Thoracic aorta (tissue), 2 donors: ENCODE measurements at places on chromosomes 6 and 20.
A peak's percentile ranks its signal among the peaks of the same experiment; 100 is the strongest.

DNA sequence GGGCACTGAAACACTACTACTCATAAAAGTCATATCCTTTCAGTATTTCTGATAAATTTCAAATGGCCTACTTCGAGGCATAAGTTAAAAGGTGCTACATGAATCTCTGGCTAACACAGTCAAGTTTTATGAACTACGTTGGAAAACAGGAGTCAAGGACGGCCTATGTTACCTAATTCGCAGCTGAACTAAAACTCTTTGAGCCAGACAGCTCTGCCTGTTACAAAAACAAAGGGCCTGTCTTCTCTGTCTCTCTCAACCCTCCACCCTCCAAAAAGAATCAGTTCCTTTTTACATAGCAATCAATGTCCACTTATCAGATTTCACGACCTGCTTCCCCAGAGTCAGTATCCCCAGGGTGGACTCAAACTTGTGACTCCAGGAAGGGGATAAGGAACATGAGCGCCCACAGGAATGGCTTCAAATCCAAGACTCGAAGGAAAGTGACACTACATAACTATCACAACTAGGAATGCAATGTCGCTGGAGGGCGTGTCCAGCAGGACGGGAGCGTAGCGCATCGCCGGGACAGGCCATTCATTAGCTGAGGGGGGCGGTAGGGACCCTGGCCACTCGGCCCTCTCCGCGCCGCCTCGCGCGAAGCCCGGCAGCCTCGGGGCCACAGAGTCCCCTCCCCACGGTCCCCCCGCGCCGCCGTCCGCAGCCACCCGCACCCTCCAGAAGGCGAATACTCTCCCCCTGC lies 591 bp downstream of the IBTK start:
- peak; percentile 21 for DNase-seq

DNA sequence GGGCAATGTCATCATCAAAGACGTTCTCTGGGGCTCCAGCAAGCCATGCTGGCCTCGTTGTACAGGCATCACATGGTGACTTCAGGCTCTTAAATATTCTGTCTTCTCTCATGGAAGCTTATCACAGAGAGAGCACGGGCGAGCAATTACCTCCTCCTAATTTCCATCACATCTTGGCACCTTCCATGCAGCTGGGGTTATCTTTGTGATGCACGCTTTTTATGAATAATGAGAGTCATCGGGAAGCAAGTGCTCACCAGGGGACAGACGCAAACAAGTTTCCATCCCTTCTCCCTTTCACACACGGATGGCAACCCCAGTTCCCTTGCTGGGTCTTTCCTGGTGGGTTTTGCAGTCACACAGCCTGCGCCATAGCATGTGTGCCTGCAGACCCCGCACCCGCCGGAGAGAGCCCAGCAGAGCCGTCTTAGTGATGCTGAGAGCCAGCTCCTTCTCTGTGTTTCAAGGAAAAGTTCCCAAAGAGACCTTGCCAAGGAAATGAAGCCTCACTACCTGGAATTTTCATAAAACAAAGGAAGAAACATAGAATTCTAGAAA lies 116.3 kb upstream of the AFDN start:
- no peak for DNase-seq

DNA sequence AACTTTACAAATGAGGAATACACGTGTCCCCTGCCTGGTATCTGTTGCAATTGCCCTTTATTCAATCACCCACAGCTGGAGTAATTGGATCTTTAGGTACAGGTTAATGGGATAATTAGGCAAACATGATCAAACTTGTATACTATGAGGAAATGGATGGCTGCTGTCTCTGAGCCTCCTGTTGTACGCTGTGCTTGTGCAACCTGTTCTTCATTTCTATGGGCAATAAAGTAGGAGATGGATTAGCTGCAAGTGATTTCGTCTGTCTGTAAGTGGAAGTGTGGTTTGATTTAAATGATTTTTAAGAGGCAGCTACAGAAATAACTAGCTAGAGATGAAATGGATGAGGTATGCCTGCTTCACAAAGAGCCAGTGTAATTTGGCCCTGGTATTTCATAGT lies 474.1 kb downstream of the RNF144B start:
- DNase-seq, result no peak

GRCh38 chr6:69026715-69027114 lies 391.6 kb downstream of the ADGRB3 start:
- DNase-seq, result no peak

DNA sequence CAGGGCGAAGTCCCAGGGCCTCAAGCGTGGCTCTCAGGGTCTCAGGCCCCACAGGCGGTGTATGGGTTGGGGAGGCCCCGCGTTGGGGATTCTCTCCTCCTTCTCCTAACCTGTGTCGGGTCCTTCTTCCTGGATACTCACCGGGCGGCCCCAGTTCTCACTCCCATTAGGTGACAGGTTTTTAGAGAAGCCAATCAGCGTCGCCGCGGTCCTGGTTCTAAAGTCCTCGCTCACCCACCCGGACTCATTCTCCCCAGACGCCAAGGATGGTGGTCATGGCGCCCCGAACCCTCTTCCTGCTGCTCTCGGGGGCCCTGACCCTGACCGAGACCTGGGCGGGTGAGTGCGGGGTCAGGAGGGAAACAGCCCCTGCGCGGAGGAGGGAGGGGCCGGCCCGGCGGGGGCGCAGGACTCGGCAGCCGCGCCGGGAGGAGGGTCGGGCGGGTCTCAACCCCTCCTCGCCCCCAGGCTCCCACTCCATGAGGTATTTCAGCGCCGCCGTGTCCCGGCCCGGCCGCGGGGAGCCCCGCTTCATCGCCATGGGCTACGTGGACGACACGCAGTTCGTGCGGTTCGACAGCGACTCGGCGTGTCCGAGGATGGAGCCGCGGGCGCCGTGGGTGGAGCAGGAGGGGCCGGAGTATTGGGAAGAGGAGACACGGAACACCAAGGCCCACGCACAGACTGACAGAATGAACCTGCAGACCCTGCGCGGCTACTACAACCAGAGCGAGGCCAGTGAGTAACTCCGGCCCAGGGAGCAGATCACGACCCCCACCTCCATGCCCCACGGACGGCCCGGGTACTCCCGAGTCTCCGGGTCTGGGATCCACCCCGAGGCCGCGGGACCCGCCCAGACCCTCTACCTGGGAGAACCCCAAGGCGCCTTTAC lies at the start of gene HLA-G:
Gene HLA-G, plus strand, starts transcription at position 247 of the 892 bp plus-strand sequence. Its CDS starts 20 bp downstream, at position 267.
- DNase-seq, result no peak

DNA sequence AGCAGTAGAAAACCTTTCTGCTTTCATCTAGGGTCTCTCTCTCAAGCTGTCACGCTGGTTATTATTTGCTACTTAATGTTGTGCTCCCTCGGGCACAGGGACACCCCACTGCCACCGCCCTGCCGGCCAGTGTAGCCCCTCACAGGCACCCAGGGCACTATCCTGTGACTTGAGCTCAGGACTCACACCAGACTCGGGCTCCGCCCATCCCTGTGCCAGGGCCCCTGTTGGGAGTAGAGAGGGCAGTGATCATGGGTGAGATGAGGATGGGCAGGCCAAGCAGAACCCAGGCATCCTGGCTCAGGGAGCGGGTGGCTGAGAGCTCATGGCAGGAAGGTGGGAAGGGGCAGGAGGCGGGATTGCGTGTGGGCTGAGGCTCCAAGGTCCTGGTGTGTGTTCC lies 371.9 kb downstream of the ZFAND3 start:
- no peak for DNase-seq

- no peak for DNase-seq
These were observed 124.3 kb downstream of the MYLK4 start for GRCh38 chr6:2626401-2626800.

DNA sequence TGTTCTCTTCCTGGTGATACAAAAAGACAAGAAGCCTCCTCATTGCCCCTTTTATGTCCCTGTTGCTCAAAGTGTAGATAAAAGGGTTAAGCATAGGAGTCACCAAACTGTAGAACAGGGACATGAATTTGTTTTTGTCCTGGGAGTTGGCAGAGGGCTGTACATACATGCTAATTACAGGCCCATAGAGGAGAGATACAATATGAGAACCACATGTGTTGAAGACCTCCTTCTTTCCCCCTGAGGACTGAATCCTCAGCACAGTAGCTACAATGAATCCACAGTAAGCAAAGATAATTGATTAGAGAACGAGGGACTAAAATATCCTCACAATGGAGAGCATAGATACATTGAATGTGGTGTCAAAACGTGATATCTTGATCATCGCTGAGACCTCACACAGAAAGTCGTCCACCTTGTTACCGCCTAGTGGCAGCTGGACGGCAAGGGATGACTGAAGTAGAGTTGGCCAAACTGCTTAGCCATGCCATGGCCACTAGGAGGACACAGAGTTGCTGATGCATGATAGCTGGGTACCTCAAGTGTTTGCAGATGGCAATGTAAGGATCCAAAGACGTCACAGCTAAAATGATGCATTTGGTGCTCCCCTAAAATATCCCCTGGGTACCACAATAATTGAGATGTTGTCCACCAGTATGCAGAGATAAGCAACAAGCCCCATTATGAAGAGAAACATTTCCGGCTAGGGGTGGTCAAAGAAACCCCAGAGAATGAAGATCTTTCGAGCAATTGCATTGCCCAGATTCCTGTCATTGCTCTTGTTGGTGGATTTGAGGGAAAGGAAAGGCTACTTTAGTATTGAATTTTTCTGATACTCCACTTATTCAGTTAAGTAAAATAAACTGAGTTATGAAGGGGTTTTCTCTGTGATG lies 15.0 kb downstream of the OR2B3 start:
- DNase-seq, result no peak

DNA sequence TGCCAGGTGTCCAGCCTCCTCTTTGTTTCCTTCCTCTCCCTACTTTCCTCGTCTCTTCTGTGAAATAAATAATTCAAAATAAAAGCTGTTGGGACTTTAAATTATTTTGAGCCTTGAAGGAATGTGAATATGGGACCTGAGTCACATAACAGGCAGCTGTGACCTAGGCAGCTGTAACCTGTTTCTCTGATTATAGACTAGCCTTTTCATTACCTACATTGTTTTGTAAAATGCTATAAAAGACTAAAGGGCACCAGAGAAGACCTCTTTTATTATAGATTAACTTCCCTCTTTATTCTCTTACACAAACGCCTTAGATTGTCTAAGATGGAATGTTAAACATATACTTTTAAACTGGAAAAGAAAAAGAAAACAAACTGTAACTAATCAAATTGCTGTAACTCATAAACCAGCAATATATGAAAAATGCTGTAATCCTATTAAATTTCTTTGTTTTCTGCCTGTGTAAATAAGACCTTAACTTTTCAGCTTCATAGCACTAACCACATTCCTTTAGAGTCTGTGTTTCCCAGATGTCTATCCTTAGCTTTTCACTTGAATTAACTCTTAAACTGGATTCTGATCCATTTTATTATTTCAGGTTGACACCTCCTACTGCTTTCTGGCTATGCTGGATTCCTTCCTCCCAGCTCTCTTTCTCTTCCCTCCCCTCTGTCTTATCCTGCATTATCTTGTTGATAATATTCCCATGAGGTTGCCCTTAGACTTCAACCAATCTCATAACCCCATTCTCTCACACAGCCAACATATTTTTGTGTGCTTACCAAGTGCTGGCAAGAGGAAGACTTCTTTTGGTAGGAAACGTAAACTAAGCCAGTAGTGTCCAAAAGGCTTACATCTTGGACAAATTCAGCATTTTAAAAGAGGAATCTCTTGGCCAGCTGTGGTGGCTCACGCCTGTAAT lies 69.2 kb downstream of the TPD52L1 start:
- no peak for DNase-seq

- DNase-seq, result no peak
These were observed 13.8 kb upstream of the HLA-G start for GRCh38 chr6:29813809-29814208.

DNA sequence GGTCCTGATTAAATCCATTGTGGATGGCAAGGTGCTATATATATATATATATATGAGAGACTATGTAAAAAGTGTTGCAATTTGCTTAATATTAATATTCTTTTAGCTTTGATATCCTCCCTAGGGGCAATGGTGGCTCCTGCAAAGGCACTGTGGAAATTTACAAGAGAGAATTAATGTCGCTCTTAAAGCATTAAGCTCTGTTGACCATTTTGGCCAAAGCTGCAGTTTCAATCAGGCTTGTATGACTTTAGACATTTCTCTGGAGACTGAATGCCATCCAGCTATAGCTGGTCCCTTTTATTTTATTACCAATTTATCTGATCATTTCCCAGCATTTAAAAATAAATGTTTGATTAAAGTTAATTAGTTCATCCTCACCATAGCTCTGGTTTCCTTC lies 155.3 kb downstream of the JARID2 start:
- DNase-seq, result no peak

DNA sequence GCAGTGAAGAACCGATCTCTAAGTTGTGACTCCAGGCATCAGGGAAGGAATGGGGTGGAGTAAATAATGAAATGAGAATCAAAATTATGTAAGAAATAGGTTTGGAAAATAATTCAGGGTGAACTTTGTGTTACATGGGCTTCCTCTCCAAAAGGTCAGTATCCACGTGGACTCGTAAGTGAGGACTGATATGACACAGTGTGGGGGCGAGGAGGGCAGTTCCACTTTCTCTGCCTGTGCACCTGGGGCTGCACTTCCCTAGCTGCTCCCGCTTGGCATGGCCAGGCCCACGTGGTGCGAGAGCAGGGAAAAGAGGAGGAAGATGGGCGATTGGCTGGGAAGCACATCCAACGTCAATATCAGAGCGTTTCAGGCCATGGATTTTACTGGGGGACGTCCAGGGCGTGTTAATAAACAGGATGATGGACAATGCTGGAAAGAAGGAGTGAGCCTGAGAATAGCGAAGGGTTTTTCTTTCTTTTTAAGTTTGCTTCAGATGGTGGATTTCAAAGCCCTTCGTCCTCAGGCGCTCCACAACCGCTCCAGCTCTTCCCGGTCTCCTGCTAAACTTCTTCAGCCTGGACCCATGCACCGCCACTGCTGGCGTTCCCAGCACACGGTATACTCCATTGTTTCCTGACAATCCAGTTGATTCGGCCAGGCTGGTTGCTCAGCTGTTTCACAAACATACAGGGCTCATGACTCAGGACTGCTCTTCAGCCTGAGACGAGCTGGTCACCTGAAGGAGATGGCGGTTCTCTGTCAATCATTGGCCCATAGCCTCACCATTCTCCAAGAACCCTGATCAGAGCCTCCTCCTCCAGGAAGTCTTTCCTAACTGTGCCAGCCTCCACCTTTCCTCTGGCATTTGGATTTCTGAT lies 11.8 kb downstream of the CCR6 start:
- DNase-seq, result no peak

DNA sequence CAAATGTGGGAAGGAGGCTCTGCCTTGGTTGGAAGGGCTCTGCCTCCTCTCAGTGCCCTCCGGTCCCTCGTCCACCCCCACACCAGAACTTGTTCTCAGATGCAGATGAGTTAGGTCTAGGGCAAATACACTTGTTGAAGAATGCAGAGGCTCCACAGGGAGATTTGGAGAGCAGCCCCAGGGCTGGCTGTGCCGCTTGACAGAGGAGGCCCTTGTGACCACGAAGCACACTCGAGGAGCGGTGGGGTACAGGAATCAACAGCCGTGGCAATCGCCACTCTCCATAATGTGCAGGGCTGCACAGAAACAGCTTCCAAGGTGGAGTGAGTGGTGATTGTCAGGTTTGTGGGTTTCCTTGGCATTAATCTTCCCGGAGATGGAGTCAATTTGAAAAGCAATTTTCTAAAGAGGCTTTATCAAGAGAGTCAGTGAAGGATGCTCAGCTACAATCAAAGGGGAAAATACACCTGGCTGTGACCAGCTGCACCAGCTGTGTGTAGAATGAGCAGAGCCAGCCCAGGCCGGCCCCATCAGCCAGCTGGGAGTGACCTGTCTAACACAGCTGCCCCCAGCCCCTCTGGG lies 59.5 kb downstream of the BFSP1 start:
- DNase-seq, result no peak
